ENCODE measurements at places on chromosomes 11 and 22. TPM values are rescaled to one million over a fixed set of nuclear protein-coding genes. Genes with fewer than 3 reads are reported as not detected.

Gene RIMBP3B
- total RNA-seq = 0.16 TPM

Gene TREH
- total RNA-seq = not detected

Gene OR8D4
- not detected for total RNA-seq

Gene CHRDL2
- total RNA-seq = not detected

Gene OR51E2
- 0.38 TPM for total RNA-seq

Gene ZNF280B
- 4.0 TPM for total RNA-seq

- DNase-seq = peak; percentile 22
These were observed 251.5 kb upstream of the ISX start for GRCh38 chr22:34814260-34815025.

- no peak for DNase-seq
These were observed 60.4 kb upstream of the CD5 start for GRCh38 chr11:61041755-61042518.

GRCh38 chr22:35330258-35330861 lies 30.7 kb downstream of the TOM1 start:
- peak; percentile 39 for DNase-seq

- DNase-seq = no peak
These were observed 58.9 kb downstream of the CDKN1C start for GRCh38 chr11:2826679-2827056.

DNA sequence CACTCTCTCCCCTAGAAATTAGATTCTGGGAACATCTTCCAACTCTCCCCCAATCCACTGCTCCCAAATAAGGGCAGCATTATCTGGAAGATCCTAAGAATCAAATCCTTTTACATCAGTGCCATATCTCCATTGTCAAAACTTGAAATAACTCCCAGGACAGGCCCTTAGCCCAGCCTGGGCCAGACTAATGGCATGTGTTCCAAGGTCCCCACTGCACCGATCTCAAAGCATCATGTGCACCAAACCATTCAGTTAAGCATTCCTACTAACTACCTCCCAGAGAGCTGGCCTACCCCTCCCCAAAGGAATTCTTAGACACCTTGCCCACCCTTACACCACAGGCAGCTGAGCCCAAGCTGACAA lies 44.2 kb upstream of the POU2AF1 start:
- no peak for DNase-seq
